ENCODE measurements at places on chromosomes 4 and X.

DNA sequence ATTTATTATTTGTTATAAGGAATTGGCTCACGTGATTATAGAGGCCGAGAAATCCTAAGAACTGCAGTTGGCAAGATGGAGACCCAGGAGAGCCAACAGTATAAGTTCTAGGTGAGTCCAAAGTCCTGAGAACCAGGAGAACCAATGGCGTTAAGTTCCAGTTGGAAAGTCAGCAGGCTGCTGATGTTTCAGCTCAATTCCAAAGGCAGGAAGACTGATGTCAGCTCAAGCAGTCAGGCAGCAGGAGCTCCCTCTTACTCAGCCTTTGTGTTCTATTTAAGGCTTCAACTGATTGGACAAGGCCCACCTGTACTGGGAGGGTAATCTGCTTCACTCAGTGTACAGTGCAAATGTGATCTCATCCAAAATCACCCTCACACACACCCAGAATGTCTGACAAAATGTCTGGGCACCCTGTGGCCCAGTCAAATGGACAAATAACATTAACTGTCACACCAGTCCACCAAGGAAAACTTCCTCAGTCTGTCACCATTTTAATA is 30.8 kb upstream of the TBL1X start:
- no peaks in the 10 kb centered on the region for H3K4me1 ChIP-seq
- no peak for DNase-seq
- no peaks in the 10 kb centered on the region for H3K36me3 ChIP-seq
- no peaks in the 10 kb centered on the region for H3K27me3 ChIP-seq
- H3K27ac ChIP-seq: no peak overlapping the region

DNA sequence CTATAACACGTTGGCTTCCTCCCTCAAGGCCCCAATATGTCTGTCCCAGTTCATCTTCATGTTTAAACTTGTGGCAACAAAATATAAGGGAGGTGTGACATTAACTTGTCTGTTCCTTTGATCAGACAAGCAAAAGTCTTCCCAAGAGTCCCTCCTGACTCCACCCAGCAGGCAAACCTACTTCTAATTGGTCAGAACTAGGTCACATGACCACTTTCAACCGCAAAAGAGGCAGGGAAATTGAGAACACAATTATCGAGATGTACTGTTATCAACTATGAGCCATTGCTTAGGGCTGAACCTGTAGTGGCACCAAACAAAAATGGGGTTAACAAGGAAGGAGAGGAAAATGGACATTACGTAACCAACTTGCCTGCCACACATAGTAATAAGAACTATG is 246.8 kb upstream of the TET2 start:
- no peaks in the 10 kb centered on the region for H3K4me1 ChIP-seq
- H3K36me3 ChIP-seq: no peaks in the 10 kb centered on the region
- no peak overlapping the region for H3K27ac ChIP-seq
- no peaks in the 10 kb centered on the region for H3K27me3 ChIP-seq
- H3K4me3 ChIP-seq: no peak overlapping the region

GRCh38 chr4:26583538-26583864 is 383 bp upstream of the TBC1D19 start:
- H3K4me1 ChIP-seq: peaks cover 6% of the 10 kb centered on the region
- no peaks in the 10 kb centered on the region for H3K27me3 ChIP-seq
- H3K4me3 ChIP-seq: peak overlapping the region; percentile 79
- no peak for DNase-seq
- no peaks in the 10 kb centered on the region for H3K36me3 ChIP-seq
- peak overlapping the region; percentile 48 for H3K27ac ChIP-seq

- H3K4me1 ChIP-seq: no peaks in the 10 kb centered on the region
- H3K36me3 ChIP-seq: no peaks in the 10 kb centered on the region
- DNase-seq: peak; percentile 37
Measured at GRCh38 chrX:69133921-69134542, 31.2 kb downstream of the PJA1 start.

- no peak overlapping the region for H3K27ac ChIP-seq
- no peak overlapping the region for H3K4me3 ChIP-seq
- no peaks in the 10 kb centered on the region for H3K4me1 ChIP-seq
- DNase-seq: no peak
Measured at GRCh38 chr4:67988991-67989390, 25.7 kb upstream of the TMPRSS11A start.

DNA sequence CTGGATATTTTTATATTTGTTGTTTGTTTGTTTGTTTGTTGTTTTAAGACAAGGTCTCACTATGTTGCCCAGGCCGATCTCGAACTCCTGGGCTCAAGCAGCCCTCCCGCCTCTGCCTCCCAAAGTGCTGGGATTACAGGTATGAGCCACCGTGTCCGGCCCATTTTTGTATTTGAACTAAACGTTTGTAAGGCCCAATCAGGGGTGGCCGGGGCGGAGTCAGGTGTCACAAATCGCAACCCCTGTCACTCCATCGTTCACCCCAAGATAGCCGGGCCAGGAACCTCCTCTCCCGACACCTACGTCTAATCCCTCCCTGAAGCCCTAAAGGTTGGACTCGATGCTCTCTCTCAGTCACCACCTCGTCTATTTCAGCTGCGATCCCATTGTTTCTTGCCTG is 722 bp upstream of the EFHC2 start:
- no peaks in the 10 kb centered on the region for H3K36me3 ChIP-seq
- H3K4me1 ChIP-seq: no peaks in the 10 kb centered on the region
- no peak overlapping the region for H3K27ac ChIP-seq

- H3K36me3 ChIP-seq: peaks cover 11% of the 10 kb centered on the region
- no peak overlapping the region for H3K27ac ChIP-seq
- no peak overlapping the region for H3K4me3 ChIP-seq
- H3K4me1 ChIP-seq: no peaks in the 10 kb centered on the region
- H3K27me3 ChIP-seq: no peaks in the 10 kb centered on the region
Measured at GRCh38 chrX:108584617-108585211, 145.1 kb downstream of the COL4A5 start.

DNA sequence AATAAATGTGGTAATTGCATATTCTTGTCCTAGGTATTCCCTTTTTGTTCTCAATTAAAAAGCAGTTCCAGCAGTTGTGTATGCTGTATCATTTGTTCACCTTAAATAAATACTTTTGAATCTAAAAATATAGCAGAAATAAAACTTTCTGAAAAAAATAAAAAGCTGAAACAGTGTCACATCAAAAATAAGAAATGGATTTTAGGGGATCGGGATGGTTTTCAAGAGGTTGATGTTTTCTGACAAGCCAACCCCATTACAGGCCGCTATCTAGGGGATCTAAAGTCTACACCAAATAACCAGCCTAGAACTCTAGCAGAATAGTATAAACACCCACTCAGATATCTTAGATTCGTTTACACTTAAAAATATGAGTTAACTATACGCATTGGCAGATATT is 95.4 kb upstream of the MAML3 start:
- H3K27me3 ChIP-seq: no peaks in the 10 kb centered on the region
- H3K27ac ChIP-seq: no peak overlapping the region
- H3K4me3 ChIP-seq: no peak overlapping the region
- no peaks in the 10 kb centered on the region for H3K36me3 ChIP-seq
- no peak for DNase-seq

- H3K36me3 ChIP-seq: no peaks in the 10 kb centered on the region
- H3K4me1 ChIP-seq: no peaks in the 10 kb centered on the region
- H3K27ac ChIP-seq: no peak overlapping the region
- DNase-seq: no peak
- H3K27me3 ChIP-seq: no peaks in the 10 kb centered on the region
- no peak overlapping the region for H3K4me3 ChIP-seq
Measured at GRCh38 chr4:113436360-113436759, 325.2 kb downstream of the CAMK2D start.

DNA sequence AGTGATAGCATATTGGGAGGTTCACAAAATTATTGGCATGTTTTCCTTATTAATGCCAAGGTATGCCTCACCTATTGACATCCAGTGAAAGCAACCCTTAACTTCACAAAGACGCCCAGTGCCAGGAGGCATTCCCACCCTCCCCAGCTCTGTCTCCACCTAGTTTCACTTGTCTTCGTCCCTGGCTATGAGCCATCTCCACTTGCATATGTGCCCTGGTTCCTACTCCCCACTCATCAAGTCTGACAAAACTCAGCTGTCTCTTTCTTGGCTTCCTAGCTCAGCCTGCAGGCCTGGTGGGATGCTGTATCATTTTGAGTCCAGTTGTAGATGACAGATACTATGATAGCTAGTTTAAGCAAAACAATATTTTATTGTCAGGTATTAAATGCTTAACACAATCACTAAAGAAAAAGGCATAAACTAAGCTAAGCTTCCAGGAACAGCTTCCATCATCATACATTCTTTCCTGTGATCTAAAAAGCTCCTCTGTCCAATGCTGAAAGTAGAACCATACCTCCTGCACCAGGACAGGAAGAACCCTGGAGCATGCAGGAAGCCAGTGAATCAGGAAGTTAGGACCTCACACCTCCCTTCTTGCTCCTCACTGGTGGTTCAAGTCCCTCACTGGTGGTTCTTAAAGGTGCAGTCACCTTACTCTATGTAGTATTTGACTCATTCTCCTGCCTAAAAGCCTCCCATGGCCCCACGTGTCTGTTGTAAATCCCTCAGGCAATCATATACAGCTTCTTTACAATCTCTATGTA is 410.3 kb upstream of the RASGEF1B start:
- H3K4me3 ChIP-seq: no peak overlapping the region
- H3K27me3 ChIP-seq: no peaks in the 10 kb centered on the region
- H3K27ac ChIP-seq: no peak overlapping the region
- no peaks in the 10 kb centered on the region for H3K4me1 ChIP-seq
- H3K36me3 ChIP-seq: no peaks in the 10 kb centered on the region
- DNase-seq: no peak

- peaks cover 32% of the 10 kb centered on the region for H3K4me1 ChIP-seq
- no peak overlapping the region for H3K4me3 ChIP-seq
- no peaks in the 10 kb centered on the region for H3K27me3 ChIP-seq
- no peaks in the 10 kb centered on the region for H3K36me3 ChIP-seq
Measured at GRCh38 chrX:133090236-133090809, 6.6 kb downstream of the USP26 start.

DNA sequence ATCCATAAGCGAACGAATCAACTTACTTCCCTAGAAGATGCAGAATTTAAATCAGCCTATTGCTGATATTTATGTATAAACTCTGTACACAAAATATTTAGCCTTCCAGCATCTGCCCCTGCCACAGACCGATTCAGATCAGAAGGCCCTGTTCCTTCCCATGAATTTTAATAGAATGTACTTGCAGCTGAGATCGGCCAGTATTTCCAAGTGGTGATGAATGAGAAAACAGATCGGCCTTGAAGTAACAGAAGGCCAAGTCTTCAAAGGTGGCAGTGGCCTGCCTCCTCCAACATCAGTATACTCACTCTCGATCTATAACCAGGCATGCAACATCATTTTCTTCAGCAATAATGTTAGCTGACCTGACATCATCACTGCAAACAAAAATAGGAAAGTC is 66.4 kb downstream of the PRKG2 start:
- H3K27me3 ChIP-seq: no peaks in the 10 kb centered on the region
- DNase-seq: no peak
- H3K4me3 ChIP-seq: no peak overlapping the region

DNA sequence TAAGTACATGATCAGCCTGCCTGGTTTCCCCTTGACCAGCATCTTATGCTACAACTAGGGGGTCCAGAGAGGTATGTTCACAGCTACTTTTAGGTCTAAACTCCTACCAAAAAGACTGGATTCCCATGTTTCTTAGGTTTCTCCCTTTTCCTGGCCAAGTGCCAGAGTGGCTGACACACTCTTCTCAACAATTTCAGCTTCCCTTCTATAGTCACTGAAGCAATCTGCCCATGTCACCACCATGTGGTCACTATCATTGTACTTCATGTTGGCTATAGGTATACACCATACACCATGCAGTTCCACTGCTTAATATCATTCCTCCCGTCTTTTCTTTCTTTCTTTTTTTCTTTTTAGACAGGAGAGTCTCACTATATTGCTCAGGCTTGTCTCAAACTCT is 66.9 kb downstream of the KLHL13 start:
- no peaks in the 10 kb centered on the region for H3K4me1 ChIP-seq
- DNase-seq: no peak
- H3K27ac ChIP-seq: no peak overlapping the region
- H3K27me3 ChIP-seq: no peaks in the 10 kb centered on the region
- H3K4me3 ChIP-seq: no peak overlapping the region
- H3K36me3 ChIP-seq: no peaks in the 10 kb centered on the region

- H3K27me3 ChIP-seq: no peaks in the 10 kb centered on the region
- H3K4me1 ChIP-seq: no peaks in the 10 kb centered on the region
- H3K27ac ChIP-seq: no peak overlapping the region
- H3K36me3 ChIP-seq: no peaks in the 10 kb centered on the region
Measured at GRCh38 chr4:108094131-108094530, 74.6 kb downstream of the LEF1 start.

- H3K36me3 ChIP-seq: no peaks in the 10 kb centered on the region
- no peak for DNase-seq
- H3K4me1 ChIP-seq: peaks cover 4% of the 10 kb centered on the region
- H3K27ac ChIP-seq: no peak overlapping the region
- H3K27me3 ChIP-seq: no peaks in the 10 kb centered on the region
- no peak overlapping the region for H3K4me3 ChIP-seq
Measured at GRCh38 chr4:185830263-185830994, 18.4 kb upstream of the SORBS2 start.

DNA sequence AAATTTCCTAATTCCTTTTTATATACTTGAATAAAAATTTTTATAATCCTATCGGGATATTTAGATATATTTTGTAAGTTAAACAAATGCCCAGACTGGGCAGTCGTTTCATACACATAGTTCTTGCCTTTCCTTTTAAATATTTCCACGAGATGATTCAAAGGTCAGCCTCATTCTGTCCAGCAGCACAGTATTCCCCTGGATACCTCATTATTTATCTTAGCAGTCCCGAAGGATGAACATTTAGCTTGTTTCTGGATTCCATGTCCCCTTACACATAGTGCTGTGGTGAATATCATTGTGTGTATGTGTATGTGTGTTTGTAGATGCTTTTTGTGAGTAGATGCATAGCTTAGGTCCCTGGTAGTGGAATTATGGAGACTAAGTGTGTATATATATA is 38.3 kb downstream of the RAPGEF2 start:
- no peaks in the 10 kb centered on the region for H3K36me3 ChIP-seq
- H3K4me1 ChIP-seq: peaks cover 9% of the 10 kb centered on the region
- DNase-seq: no peak
- no peak overlapping the region for H3K27ac ChIP-seq
- no peak overlapping the region for H3K4me3 ChIP-seq

GRCh38 chr4:101953949-101954348 is 163.4 kb downstream of the BANK1 start:
- no peaks in the 10 kb centered on the region for H3K27me3 ChIP-seq
- no peak overlapping the region for H3K27ac ChIP-seq
- H3K4me1 ChIP-seq: no peaks in the 10 kb centered on the region
- no peaks in the 10 kb centered on the region for H3K36me3 ChIP-seq
- DNase-seq: no peak

- no peaks in the 10 kb centered on the region for H3K36me3 ChIP-seq
- no peak for DNase-seq
- no peak overlapping the region for H3K4me3 ChIP-seq
- no peaks in the 10 kb centered on the region for H3K4me1 ChIP-seq
- no peaks in the 10 kb centered on the region for H3K27me3 ChIP-seq
- no peak overlapping the region for H3K27ac ChIP-seq
Measured at GRCh38 chrX:101491943-101492342, 6.7 kb downstream of the ARMCX4 start.

GRCh38 chr4:81492606-81493230 is 21.0 kb upstream of the RASGEF1B start:
- H3K4me3 ChIP-seq: no peak overlapping the region
- no peak for DNase-seq
- H3K27ac ChIP-seq: no peak overlapping the region
- H3K4me1 ChIP-seq: no peaks in the 10 kb centered on the region
- H3K27me3 ChIP-seq: no peaks in the 10 kb centered on the region

- H3K27me3 ChIP-seq: no peaks in the 10 kb centered on the region
- no peak for DNase-seq
- no peak overlapping the region for H3K27ac ChIP-seq
- H3K4me1 ChIP-seq: no peaks in the 10 kb centered on the region
- H3K36me3 ChIP-seq: no peaks in the 10 kb centered on the region
Measured at GRCh38 chr4:17753646-17754045, 27.8 kb downstream of the FAM184B start.
